ENCODE measurements at places on chromosomes 16 and 17.
A peak's percentile ranks its signal among the peaks of the same experiment; 100 is the strongest.

GRCh38 chr16:14369734-14370598, 260.1 kb downstream of the PARN start:
- no peak for DNase-seq

DNA sequence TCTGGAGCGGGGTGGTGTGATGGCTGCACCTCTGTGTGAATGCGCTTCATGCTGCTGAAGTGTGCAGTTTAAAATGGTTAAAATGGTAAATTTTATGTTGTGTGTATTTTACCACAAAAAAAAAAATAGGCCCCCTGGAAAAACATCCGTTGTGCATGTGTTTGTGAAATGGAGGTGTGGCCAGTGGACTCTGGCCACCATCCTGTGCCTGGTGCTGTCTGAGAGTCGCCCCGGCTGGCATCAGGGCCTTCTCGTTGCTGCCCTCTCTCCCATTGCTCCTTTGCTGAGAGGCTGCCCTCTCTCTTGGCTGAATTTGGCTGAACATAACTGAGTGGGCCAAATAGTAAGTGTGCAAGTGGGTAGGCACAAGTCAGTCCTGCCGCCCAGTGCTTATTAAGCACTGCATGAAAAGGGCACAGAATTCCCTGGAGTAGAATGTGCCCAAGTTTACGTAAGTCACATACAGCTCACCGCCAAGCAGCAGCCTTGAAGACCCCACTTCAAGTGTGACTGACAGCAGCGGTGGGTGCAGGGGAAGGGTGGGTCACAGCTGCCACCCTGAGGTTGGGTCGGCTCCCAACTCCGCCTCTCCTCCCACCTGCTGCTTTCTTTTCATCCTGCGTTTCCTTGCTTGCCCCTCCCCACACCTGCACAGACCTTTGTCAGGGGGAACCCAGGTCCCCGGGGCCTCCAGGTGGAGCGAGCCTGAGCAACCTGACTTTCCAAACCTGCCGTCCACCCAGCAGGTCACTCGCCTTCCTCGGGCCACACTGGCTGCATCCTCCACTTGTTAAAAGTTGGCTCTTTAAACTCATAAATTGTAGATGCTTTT, 46.8 kb downstream of the FOXK2 start:
- DNase-seq = no peak

GRCh38 chr16:77838597-77839255, 50.4 kb downstream of the VAT1L start:
- no peak for DNase-seq

GRCh38 chr17:73482894-73483293, 161.4 kb downstream of the SDK2 start:
- DNase-seq = no peak

DNA sequence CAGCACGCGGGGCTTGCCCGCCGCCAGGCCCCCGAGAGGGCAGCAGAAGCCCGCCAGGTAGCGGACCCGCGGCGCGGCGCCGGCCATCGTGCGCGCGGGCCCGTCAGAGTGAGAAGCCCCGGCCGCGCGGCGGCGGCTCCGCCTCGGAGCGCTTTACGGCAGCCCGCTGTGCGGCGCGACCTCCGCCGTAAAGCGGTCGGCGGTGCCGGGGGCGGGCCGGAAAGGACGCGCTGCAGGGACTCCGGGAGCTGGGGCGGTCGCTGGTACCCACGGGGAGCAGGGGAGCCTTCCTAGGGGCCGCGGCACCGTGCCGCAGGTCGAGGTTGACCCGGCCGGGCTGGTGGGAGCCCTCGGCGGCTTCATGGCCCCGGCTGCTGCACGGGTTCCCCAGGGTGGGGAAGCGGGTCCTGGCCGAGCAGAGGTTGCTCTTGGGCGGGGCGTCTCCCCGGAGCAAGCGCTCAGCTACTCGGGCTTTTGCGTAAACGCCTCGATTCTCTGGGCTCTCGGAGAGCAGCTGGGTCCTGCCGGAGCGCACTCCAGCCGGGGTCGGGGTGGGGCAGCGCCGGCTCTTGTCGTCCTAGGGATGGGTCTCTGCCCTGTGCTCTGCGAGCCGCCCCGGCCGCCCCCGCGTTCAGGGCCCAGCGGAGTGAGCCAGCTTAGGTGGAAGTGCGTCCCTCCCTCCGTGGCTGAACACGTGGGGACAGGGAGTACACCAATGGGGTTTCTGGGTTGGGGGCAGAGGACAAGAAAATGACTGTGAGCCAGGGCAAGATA, at the start of gene FAAP100:
TSS of gene FAAP100 (minus strand) at position 110 of the 774 bp plus-strand sequence. CDS start at position 87, 23 bp downstream.
- DNase-seq = peak; percentile 84

DNA sequence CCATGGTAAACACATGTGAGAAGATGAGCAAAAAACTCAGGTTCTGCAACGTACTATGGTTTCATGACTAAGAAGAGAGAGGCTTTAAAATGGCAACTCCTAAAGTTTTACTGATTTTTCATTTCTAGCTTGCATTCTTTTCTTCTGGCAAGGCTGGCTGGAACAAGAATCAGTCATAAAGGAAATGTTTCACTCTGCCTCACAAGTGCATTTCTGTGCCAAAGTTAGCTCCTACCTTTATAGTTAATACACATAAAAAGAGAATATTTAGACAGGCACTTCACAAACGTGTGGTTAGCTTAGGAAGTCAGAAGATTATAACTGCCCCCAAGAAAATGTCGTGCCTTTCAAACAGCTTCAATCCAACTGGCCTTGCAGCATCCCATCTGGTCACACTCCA, 417.1 kb upstream of the CDH11 start:
- DNase-seq = no peak
